Endodermal cell (in vitro differentiated cells): ENCODE measurements at places on chromosomes 1 and 21.

GRCh38 chr21:38244885-38245869 lies 11.6 kb upstream of the KCNJ15 start:
- DNase-seq, result no peak

GRCh38 chr1:67560580-67561255 lies 124.3 kb upstream of the GADD45A start:
- DNase-seq, result no peak

GRCh38 chr1:33302325-33302724 lies 18.6 kb downstream of the A3GALT2 start:
- no peak for DNase-seq

- no peak for DNase-seq
These were observed 66.4 kb upstream of the NEK2 start for GRCh38 chr1:211741788-211742187.

- DNase-seq, result peak; percentile 71
These were observed at the start of gene CR1 for GRCh38 chr1:207495801-207496792. Gene CR1, plus strand, starts transcription at chr1:207496157. Its CDS starts 111 bp downstream, at chr1:207496268.

- no peak for DNase-seq
These were observed 12.6 kb downstream of the SUCO start for GRCh38 chr1:172545396-172546004.

DNA sequence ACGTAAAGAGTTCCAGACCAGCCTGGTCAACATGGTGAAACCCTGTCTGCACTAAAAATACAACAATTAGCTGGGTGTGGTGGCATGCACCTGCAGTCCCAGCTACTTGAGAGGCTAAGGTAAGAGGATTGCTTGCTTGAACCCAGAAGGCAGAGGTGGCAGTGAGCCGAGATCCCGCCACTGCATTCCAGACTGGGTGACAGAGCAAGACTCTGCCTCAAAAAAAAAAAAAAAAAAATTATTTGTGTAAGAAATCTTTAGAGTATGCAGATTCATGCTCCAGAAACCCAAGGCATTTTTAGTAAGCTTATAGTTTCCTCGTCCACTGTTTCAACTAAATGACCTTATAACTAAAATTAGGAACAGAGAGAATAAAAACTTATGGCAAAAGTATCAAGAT lies 51.3 kb downstream of the ABL2 start:
- no peak for DNase-seq

DNA sequence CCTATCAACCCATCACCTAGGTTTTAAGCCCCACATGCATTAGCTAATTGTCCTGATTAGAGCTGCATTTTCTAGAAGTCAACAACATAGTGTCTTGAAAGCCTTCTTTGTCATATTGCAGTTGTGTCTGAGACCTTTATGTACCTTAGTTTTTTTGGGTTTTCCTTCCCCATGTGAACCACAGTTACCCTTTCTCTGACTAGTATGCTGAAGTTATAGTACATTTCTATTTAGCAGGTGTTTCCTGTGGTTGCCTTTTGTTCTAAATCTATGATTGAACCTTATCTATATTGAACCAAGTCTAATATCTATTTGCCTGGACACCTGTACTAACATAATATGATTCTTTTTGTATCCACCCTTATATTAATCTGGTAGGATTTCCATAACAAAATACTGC lies 135.6 kb downstream of the ST6GALNAC3 start:
- no peak for DNase-seq

DNA sequence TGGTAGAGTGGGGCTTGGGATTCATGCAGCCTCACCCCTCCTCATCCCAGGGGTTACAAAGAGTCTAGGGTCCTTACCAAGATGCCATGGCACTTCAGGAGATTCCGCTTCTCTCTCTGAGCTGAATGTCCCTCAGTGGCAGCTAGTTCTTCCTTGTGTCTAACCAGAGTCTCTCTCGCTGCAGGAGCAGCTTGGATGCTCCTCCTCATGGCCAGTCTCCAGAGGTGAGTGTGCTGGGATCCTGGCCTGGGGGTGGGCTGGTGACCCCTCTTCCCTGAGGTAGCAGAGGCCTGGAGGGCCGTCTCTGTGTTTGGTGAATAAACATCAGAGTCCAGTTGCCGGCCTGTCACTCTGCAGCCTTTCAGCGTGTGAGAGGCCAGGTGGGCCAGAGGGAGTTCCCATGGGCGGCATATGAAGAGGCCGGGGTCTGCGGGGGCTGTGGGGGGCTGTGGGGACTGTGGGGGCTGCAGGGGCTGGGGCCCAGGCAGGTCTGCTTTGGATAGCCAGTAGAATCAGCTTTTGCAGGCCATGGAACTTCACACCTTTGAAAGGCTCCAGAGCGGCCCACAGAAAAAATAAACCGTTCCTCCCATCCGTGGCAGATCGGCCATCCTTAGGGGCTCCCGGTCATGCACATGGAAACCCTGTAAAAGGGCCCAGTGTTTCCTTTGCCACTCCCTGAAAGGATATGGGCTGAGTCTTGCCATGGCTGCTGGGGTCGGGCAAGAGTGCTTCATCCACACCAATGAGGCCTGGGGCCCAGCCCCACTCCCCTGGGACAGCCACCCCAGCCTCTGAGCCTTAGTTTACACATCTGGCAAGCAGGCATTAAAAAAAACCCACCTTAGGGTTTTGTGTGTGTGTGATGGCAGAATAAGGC lies 256.4 kb downstream of the FOXD2 start:
- peak; percentile 33 for DNase-seq

GRCh38 chr21:34984356-34985058 lies 64.6 kb downstream of the RUNX1 start:
- DNase-seq, result no peak

- peak; percentile 92 for DNase-seq
These were observed 28.5 kb downstream of the CNIH3 start for GRCh38 chr1:224644553-224645154.

- peak; percentile 67 for DNase-seq
These were observed 905 bp downstream of the BTBD19 start for GRCh38 chr1:44808938-44809917.

DNA sequence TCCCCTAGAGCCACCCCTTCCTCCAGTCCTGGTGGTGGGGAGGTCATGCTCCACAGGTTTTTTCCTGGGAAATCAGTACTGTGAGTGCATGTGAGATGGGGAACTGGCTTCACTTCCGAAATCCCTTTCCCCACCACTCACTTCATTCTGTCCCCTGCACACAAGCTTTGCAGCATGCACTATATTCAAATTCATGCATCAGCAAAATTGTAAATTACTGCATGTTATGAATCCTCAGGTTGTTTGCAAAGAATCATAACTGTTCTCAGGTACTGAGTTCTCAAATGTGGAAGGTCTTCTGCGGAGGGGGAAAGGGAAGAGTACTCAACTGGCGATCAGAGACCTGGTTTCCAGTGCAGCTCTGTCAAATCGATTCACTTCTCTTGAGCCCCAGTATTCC lies 42.3 kb downstream of the LHX4 start:
- no peak for DNase-seq

- DNase-seq, result peak; percentile 92
These were observed at the start of gene MAP7D1 for GRCh38 chr1:36155408-36156328. Gene MAP7D1, plus strand, starts transcription at chr1:36156160. Its CDS starts 258 bp downstream, at chr1:36156418.

- DNase-seq, result no peak
These were observed 20.5 kb downstream of the STPG1 start for GRCh38 chr1:24392982-24393650.

DNA sequence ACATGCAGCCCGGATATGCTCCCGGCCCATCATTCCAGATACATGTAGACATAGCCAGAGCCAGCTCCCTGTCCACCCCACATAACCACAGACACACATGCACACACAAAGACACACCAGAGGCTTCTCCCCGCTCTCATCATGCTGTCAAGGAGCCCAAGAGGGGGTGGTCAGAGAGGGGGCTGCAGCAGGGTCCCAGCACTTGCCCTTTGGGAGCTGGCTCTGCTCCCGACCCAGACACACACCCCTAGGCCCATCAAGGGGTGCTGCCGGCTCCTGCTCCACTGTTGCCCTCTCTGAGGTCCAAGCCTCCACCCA lies 2.6 kb downstream of the PTAFR start:
- DNase-seq, result no peak

DNA sequence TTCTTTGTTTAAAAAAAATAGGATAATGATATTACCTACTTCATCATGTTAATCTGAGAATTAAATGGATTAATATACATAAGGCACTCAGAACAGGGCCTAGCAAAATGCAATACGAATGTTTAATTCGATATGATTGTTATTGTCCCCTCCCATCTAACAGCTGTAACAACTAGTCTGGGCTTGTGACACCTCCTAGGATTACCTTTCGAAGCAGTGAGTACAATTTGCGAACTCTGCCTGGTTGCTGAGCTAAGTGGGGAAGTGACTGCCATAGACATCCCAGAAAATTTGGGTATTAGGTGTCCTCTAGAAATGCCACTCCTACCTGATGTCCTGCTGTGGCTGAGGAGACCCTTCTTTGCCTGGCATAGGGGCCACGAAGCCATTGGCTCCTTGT lies 3.0 kb downstream of the RASSF5 start:
- DNase-seq, result no peak

DNA sequence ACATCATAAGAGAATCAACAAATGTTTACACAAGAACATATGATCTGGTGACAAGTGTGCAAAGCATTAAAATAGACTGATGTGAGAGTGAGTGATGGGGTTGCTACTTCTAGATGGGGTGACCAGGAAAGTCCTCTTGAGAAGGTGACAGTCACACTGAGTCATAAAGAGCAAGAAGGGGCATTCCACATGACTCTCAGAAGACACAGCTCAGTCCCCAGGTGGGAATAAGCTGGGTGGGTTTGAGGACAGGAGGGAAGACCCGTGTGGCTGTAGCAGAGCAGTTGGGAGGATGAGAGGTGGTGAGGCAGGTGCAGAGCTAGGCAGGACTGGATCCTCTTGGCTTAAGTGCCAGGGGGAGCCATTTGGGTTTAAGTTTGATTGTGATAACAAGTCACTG lies 53.1 kb downstream of the TNR start:
- no peak for DNase-seq

DNA sequence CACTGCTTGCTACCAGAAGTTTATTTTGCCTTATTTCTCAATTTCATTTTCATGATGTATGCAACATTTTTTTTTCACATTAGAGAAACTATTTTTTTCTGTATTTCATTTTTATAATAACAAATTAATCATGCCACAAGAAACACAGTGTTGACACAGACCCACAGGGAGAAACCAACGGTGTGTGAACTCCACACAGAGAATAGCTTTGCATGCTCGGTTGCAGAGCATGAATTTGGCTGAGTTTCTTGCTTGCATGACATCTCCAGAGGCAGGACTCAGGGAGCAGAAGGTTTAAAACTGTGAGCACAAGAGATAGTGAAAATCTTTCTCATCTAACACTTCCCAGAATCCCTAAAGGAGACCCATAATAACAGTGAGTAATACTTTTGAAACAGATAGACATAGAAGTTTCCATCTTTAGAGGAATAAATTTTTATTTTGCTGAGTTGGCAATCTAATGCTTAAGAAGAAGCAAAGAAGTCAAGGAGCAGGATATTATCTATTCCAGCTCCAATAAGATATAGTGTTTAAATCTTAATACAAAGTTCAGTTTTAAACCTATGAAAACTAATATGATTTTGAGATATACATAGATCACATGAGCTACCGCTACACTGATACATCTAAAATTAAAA lies 890.9 kb downstream of the MRPL39 start:
- no peak for DNase-seq
